GM12891 (cell line): ENCODE measurements at places on chromosomes 4 and X.

- no peak for DNase-seq
Observed at GRCh38 chr4:189802884-189803283, 137.8 kb upstream of the FRG1 start.

GRCh38 chr4:146096371-146096770 is 79.1 kb upstream of the LSM6 start:
- DNase-seq, result no peak

DNA sequence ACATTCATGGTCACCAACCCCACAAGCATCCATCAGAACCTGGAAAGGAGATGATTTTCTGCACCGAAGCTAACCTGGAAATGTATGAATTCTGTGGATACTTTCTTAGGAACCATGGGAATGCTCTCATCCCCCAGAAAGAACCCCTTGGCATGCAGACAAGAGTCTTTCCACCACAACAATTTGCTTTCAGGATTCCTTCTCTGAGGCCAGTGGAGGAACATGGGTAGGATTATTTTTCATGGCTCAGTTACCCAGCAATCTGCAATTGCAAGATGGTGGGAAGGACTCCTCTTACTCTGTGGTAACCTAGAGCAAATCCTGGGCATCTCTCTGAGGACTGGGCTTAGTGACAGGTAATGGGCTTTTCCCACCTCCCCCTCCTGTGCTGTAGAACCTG is 131.9 kb upstream of the MSX1 start:
- no peak for DNase-seq

- DNase-seq, result peak; percentile 24
Observed at GRCh38 chr4:152045449-152045806, 284.6 kb upstream of the GATB start.

DNA sequence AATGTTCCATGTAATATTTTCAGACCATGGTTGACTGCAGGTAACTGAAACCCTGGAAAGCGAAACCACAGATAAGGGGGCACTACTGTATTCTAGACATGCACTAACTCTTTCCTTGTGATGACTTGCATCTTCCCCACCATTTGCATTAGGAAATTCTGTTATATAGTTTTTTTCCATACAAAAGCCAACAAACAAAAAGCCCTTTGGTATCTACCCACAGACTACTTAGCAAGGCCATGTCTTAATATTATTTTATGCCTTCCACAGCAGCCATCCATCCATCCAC is 23.5 kb downstream of the OCIAD1 start:
- no peak for DNase-seq

GRCh38 chr4:9919047-9919446 is 102.2 kb downstream of the SLC2A9 start:
- DNase-seq, result no peak
